CD4-positive, CD25-positive, alpha-beta regulatory T cell (primary cell): ENCODE measurements at places on chromosomes 4 and X.

GRCh38 chrX:111216293-111216801 is 53.9 kb downstream of the CAPN6 start:
- DNase-seq = no peak

GRCh38 chr4:155026715-155027114 is 181.7 kb upstream of the NPY2R start:
- no peak for DNase-seq

- no peak for DNase-seq
Observed at GRCh38 chr4:22637306-22637705, 55.4 kb upstream of the GBA3 start.

- DNase-seq = no peak
Observed at GRCh38 chr4:2303121-2303685, 41.3 kb upstream of the MXD4 start.

DNA sequence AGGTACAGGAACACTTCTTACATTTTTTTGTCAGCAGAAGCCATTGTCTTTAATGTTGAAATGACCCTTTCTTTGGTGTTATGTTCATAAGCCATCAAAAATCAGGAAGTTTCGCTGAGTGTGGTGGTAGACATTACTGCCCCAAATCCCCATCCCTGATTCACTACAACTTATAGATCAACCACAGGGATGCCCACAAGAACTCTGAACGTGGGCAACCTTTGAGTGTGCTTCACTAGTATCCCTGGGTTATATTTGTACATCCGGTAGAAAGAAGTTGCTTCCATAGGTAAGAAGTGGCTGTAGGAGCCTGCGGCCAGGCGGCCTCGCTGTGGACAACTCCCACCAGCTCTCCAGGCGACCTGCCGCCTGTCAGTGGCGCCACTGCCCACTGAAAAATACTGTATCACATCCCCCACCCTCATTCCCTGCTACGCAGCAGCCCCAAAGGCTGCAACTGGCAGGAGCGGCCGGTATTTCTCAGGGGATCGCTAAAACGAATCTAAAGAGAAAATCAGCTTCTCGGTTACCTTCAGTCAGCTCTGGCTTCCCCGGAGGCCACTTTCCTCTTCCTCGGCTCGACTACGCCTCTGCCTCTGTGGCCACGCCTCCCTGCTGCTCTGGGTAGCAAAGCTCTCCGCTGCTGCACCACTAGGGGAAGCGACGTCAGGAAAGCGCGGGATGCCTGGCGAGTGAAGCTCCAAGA is 13.9 kb upstream of the ETDC start:
- peak; percentile 72 for DNase-seq

DNA sequence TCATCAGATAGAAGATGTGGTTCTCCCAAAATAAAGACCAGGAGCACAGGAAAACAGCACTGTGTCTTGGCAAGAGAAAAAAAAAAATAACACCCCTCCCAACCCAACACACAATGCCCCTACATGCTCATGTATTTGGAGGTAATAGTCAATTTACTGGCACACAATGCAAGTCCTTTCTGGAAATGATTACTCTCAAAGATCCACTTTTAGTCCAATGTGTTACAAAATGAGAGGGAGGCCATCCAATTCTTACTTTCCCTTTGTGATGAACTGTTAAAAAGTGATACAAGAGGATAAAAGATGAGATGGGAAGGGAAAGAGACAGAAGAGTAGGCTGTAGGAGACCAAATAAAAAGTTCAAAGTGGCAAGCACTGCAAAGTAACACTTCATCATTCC is 180.3 kb upstream of the DKK2 start:
- DNase-seq = no peak

GRCh38 chrX:21738950-21739287 is 19.0 kb downstream of the SMPX start:
- no peak for DNase-seq

GRCh38 chr4:16893141-16893651 is 5.2 kb downstream of the LDB2 start:
- no peak for DNase-seq

GRCh38 chrX:69387567-69388487 is 116.3 kb upstream of the NALF2 start:
- DNase-seq = peak; percentile 24

GRCh38 chr4:88320780-88321373 is 36.5 kb upstream of the PPM1K start:
- DNase-seq = peak; percentile 85

DNA sequence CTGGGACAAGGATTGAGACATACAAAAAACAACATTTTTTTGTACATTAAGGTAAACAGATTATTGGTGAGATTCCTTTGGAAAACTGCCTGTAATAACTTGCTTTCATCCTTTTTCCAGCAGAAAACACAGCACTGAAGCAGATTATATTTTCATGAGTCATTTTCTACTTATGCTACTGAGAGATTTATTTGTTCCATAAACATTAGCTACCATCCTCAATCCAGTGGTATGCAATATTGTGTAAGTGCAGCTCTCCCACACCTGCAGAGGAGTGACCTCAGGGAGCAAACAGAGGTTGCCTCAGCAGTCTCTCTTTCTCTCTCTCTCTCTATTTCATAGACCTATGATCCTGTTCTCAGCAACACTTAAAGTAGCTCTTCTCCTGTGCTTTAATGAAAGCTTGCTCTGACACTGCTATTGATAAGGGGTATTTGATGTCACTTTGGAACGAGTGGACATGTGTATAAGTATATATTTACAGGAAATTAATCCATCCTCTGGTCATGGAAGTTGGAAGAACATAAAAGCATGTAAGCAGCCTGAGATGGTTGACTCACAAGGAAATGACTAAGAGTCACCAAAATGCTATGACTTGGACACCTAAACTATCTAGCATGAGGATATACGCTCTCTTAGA is 163.7 kb upstream of the SPANXC start:
- DNase-seq = no peak

DNA sequence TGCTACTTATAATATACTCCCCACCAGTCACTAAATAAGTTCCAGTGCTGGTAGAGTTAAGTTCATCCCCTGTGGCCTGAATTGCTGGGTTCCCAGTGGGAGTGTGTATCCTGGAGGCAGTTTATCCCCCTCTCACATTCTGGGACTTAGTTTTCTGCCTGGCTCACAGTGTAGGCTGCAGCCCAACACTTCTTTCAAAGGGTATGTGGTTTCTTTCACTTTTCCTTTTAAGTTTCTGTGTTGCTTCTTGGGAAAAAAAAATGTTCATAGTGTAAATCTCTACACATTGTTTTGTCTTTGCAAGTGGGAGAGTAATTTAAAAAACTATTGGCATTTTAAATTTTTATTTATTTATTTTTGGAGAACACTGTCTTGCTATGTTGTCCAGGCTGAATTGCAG is 204.0 kb downstream of the CHIC1 start:
- DNase-seq = no peak

DNA sequence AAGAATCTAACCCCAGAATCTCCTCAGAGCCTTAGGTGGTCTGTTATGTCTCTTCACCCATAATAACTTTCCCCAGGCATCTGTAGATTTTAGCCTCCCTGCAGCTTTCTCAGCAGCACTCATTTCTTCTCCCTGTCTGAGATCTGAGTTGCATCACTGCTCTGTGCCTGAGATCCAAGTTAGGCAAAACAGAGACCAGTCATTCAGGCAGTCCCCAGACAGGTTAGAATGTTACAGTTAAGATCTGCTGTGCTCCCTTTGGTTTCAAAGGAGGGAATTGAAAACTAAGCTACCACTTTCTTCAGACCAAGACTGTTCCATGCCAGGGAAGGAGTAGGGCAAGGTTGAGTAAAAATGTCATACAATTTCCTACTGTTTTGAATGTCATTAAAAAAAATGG is 65.3 kb downstream of the TENT5D start:
- DNase-seq = no peak

DNA sequence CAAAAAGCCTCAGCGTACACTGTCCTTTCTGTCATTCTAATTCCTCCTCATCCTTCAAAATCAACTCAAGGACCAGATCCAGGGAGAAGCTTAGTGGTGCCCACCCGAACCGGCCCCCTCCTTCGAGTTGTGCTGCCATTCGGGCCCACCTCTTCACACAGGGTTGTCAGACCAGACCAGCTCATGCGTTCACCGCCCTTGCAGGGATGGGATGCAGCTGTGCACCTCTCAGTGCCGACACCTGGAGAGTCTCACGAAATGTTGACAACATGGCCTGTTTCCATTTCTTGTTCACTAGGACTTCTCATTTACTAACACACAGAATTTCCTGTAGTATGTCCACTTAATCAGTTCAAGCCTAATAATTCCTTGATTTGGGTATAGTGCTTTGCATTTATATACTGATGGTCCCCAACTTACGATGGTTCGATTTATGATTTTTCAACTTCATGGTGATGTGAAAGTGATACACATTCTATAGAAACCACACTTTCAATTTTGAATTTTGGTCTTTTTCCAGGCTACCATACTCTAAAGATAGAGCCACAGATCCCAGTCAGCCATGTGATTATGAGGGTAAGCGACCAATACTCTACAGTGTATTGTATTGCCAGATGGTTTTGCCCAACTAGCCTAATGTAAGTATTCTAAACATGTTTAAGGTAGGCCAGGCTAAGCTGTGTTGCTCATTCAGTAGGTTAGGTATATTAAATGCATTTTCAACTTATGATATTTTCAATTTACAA is 23.3 kb downstream of the PKD2 start:
- DNase-seq = no peak

GRCh38 chr4:172630280-172630679 is 538.3 kb upstream of the GALNT7 start:
- DNase-seq = no peak

- no peak for DNase-seq
Observed at GRCh38 chr4:111602848-111603247, 542.4 kb upstream of the FAM241A start.

GRCh38 chr4:110540581-110540980 is 64.6 kb downstream of the ENPEP start:
- no peak for DNase-seq

DNA sequence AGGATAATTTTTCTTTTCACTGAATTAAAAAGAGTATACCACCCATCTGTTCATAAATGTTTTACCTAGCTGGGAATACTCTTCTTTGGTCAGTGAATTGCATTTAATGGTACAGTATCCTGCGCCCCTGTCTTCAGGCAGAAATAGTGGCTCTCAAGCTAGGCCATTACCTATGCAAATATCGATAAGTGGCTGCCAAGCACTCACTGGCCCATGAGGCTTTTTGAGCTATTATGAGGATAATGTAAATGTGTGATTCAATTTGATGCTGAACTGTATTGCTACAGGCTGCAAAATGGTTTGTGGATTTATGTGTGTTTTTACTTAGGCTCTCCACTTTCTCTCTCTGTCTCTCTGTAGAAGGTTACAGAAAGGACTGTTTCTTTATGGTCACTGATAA is 30.1 kb upstream of the MTMR1 start:
- no peak for DNase-seq

GRCh38 chr4:108097990-108098553 is 70.7 kb downstream of the LEF1 start:
- DNase-seq = no peak

- no peak for DNase-seq
Observed at GRCh38 chr4:101050088-101050836, 297.1 kb downstream of the PPP3CA start.

DNA sequence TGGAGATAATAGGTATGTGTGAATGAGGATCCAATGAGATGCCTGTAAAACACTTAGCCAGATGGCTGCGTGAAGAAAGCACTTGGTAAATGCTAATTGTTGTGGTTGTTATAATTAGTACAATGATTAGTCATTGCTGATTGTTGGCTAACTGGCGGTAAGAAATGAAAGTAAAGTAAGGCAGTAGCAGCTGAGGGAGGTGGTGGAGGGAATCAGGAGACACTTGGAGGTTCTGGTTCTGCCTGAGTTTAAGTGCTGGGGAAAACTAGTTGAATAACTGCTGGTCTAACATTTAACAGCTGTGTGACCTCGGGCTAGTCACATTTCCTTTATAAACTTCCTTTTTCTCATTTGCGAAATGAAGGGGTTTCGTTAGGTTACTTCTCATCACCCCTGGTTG is 30.9 kb downstream of the CD38 start:
- DNase-seq = peak; percentile 14

DNA sequence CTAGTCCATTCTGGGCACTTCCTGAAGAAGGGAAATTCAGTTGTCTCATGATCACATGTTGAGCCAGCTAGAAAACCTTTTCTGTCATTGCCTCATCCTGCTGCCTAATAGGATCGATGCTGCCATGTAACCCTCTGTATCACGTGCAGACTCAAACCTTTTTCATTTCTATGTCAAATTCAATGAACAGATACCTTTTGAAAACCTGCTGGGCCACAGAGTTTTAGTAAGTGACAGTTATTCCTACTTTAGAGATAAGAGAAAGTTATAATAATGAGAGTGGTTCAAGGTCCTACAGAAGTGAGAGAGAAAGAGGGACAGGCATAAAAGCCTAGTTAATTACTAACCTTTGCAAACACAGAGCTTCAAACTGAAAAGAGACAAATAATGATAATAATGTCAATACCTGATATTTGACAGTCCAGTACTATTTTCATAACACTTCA is 46.0 kb downstream of the MAOA start:
- no peak for DNase-seq

GRCh38 chr4:82765134-82765533 is 33.5 kb downstream of the SCD5 start:
- DNase-seq = no peak

DNA sequence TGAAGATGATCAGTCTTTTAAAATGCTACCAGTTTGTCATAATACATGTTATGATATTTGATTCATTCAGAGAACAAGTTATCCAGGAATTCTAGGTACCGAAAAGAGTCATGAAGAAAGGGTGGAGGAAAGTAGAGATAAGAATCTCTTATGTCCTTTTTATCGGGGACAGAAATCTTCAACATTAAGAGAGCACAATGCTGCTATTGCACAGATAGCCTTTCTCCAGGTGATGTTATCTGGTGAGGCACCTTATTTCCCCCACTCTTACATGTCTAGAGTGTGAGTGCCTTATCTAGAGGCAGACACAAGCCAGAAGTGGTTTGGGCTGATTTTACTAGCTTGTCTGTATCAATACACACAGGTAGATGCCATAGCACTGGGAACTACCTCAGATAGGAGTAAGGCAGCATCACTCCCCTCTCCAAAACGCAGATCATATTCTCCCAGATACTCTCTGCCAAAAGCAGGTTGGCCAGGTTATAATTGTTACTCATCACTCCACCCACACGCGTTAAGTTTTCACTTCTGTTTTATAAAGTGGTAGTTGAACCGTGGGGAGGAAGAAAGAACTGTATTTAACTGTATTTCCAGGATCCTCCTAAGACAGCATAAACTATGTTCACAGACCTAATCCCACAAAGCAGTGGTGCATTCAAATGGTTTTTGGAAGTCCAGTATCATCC is 38.4 kb downstream of the AREG start:
- no peak for DNase-seq

- no peak for DNase-seq
Observed at GRCh38 chrX:134632355-134632754, 25.9 kb downstream of the PLAC1 start.
